ENCODE measurements at places on chromosomes 3 and 15.

- DNase-seq, result no peak
Observed at GRCh38 chr3:31230425-31231223, 302.1 kb upstream of the STT3B start.

DNA sequence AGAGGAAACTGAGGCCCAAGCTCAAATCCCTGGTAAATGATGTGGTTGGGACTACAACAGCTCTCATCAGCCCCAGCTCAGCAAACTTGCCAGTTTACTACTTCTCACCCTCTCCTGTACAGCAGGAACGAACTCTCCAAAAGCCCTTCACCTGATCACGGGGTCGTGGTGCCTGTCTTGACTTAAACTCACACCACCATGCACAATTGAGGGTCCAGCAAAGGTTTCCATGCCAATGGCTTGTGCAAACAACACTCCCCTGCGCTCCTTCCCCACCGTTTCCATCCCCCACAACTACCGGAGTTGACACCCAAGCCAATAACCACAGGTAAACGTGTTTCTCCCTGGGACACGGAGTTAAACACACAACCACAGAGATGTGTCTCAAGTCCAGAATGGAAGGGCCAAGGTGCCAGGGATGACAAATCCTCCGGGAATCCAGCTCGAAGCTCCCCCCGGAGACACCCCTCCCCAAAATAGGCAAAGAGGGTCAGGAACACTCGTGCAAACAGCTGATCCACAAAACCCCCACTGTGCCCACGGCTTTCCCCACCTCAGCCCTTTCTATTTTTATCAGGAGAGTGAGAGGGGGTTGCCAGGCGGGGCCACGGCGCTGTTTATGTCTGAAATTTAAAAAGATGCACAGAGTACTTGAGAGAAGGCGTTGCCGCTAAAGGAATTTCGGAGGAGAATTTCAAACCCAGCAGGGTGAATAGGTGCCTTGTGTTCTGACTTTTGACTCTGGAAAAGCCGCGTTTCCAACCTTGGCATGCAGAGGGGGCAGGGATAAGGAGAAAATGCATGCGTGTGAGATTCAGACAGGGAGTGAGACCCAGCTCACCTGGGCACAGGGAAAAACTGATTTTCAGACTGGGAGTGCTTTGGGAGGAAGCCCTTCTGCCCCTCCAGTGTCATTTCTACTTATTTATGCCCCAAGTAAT lies 10.6 kb upstream of the ACAN start:
- no peak for DNase-seq

GRCh38 chr3:140529096-140529495 lies 148.8 kb upstream of the TRIM42 start:
- no peak for DNase-seq

DNA sequence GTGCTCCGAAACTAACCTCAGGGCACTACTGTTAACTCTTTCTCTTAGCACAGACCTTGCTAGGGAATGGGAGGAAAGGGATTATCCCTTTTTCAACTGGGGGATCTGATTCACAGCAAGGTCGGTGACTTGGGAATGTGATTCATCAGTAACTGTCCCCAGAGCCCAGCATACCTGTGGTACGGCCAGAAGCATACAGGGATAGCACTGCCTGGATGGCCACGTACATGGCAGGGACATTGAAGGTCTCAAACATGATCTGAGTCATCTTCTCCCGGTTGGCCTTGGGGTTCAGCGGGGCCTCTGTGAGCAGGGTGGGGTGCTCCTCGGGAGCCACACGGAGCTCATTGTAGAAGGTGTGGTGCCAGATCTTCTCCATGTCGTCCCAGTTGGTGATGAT lies 2.3 kb downstream of the ACTC1 start:
- no peak for DNase-seq

DNA sequence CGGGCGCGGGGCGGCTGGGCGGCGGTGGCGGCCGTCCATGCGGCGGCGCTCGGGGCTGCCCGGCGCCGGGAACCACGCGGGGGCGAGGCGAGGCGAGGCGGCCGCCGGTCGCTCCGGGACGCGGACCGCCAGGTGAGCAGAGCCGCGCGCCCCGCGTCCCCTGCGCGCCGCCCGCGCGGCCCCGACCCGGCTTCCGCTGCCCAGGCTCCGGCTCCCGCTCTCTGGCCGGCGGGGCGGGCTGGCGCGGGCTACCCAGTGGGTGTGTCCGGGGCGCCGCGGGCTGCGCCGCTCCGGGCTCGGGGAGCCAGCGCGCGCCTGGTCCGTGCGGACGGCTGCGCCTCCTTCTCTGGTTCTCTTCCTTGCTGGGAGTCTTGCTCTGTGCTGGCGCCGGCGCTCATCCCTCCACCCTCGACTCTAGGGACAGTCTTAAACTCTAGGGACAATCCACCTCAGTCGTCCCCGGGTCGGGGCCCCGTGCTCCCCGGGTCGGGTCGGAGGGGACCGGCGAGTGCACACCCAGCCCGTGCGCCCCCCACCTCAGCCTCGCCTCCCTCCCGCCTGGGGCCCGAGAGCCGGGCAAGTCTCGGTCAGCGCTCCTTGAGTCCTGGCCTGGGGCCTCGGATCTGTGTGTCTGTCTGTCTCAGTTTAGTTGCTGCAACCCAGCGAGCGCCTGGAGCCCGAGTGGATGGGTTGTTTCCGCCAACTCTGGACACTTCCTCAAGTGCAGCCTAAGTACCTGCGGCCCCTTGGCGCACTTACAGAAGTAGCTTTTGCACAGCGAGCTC lies 488 bp downstream of the THSD4 start:
- no peak for DNase-seq

DNA sequence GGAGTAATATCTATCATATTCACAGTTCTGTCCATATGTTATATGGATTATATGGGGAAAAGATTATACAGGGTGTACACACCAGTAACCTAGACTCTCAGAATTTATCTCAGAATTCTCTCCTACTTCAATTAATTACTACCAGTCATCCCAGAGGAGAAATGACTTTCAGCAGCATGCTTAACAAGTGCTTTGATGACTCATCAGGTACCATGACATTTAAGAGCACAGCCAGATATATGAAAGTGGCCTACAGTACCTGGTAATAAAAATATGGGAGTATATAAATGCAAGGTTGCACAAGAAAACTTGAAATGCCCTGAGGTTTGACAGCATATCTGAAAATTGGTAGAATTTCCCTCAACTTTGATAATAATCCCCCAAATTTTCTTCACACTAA lies 1273.0 kb downstream of the OTOL1 start:
- DNase-seq, result no peak

- DNase-seq, result no peak
Observed at GRCh38 chr3:88469216-88469615, 319.5 kb downstream of the C3orf38 start.

- no peak for DNase-seq
Observed at GRCh38 chr3:16330351-16330750, 65.3 kb downstream of the OXNAD1 start.

Data from stimulated activated CD4-positive, alpha-beta T cell treated with anti-CD3 and anti-CD28 coated beads, Interleukin-1b, Interleukin-23, amount 100 ng/mL, for 1 hour (primary cell).